Esophagus squamous epithelium (tissue), 5 donors: ENCODE measurements at places on chromosomes 11 and 22.

- DNase-seq, result no peak
These were observed 7.4 kb upstream of the CLMP start for GRCh38 chr11:123202155-123203151.

- no peak for DNase-seq
These were observed 216.9 kb downstream of the CADM1 start for GRCh38 chr11:115287266-115287665.

DNA sequence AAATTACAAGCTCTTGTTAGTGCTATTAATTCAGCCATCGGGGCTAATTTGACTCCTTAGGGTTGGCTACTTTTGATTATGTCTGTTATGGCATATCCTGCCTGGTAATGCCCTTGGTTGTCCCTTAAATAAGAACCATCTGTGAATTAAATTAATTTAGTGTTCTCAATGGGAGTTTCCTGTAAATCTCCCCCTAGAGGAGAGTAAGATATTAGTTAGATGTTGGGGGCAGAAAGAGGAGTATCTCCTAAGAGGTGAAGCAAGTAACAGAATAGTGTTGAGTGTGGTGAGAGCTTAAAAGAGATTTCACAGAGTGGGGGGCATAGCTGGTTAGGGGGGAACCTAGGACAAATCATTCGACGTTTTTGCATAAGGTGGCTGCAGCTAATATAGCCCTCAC lies 1126.9 kb downstream of the JRKL start:
- DNase-seq, result no peak

GRCh38 chr22:38777087-38777671 lies 16.8 kb downstream of the DNAL4 start:
- no peak for DNase-seq

DNA sequence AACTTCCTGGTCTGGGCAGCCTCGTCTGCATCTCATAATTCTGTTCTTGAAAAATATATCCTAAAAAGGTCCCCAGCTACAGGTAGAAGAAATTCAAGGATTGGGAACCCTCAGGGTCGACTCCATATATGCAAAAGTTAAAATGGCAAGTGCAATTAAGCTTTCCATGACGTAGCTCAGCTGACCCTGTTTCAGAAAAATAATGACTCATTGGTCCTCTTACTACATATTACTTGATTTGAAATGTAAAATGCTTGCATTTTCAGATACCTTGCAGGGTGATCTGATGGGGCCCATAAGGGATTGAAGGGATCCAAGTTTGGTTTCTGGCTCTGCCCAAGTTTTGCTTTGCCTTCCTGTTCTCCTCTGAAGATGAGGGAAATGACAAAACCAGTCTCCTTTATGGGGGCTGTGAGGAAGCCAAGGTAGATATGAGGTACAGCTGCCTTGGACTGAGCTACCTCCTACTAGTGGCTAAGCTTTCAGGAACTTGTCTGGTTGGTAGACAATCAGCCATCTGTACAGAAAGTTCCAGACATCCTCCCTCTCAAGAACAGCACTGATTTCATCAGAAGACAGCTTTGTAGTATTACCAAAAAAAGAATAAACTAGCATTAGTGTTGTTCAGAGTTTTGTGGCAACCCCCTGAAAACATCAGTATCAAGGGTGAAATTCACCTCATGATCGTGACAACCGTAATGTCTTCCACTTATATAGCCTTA lies 177.3 kb downstream of the DBX1 start:
- no peak for DNase-seq

DNA sequence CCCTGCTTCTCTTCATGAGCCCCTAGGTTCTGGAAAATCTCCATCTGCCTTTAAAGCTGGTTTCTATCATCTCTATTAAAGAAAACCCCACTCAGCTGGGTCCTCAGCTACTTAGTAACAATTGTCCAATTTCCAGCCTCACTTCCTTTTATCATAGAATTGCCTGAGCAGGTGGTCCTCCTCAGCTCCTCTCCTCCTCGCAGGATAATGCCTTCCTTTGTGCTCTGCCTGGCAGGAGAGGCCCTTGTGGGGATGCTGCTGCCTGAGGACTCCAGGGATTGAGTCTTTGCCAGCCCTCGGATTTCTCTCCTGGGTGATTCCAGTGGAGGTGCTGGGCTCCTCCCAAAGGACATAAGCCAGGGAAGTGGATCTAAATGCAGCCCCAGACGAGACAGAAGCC lies 448.3 kb downstream of the INSC start:
- DNase-seq, result no peak

GRCh38 chr11:92324890-92325289 lies 100.3 kb downstream of the FAT3 start:
- no peak for DNase-seq

DNA sequence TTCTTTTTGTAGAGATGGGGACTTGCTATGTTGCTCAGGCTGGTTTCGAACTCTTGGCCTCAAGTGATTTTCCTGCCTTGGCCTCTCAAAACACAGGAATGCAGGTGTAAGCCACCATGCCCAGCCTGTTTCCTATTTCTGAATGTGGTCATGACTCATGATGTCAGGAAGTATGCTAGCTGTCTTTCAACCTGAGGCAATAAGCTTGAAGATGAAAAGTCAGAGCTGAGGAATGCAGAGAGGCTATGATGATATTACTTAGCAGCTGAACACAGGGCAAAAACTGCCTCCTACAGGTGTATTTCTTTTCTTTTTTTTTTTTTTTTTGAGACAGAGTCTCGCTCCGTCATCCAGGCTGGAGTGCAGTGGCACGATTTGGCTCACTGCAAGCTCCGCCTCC lies 9.0 kb upstream of the NUCB2 start:
- no peak for DNase-seq

DNA sequence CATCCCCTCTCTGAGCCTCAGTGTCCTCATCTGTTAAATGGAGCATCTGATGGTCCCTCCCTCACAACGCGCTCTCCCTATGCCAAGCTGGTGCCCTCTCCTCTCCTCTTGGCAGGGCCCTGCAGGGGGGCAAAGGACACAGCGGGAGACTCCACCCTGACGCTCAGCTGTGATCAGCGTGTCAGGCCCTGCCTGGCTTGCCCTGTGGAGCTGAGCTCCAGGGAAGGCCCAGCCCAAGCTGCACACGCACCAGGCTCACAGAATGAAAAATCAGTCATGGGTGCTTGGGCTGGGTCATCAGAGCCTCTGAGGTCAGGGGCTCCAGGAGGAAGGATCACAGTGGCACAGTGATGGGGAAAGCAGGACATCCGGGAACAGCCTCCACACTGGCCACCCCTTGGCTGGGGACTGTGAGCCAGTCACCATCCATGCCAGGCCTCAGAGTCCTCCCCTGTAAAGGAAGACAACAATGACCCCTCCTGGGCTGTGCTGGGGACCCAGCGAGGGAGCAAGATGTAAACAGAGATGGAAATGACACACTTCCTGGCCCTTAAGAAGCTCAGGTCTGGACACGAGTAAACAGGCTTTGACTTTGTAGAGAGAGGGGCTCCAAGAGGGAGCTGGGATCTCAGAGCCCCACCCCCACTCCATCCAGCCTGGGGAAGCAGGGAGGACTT lies 36.6 kb downstream of the RPL3 start:
- DNase-seq, result no peak

- DNase-seq, result no peak
These were observed 95.5 kb downstream of the PGR start for GRCh38 chr11:101034076-101034475.

- DNase-seq, result no peak
These were observed 55.2 kb downstream of the PICALM start for GRCh38 chr11:86013713-86014112.

GRCh38 chr11:74185695-74186094 lies 14.6 kb downstream of the PPME1 start:
- no peak for DNase-seq

DNA sequence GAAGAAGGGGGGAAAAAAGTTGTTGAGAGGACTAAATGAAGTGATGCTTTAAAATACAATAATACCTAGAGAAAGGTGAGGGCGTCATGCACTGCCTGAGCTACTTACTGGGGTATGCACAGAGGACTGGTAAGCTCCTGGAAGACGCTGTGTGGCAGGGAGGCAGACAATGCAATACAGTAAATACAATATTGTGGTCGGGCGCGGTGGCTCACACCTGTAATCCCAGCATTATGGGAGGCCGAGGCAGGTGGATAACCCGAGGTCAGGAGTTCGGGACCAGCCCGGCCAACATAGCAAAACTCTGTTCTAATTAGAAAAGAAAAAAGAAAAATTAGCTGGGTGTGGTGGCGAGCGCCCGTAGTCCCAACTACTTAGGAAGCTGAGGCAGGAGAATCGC lies 683 bp upstream of the SYTL2 start:
- no peak for DNase-seq

DNA sequence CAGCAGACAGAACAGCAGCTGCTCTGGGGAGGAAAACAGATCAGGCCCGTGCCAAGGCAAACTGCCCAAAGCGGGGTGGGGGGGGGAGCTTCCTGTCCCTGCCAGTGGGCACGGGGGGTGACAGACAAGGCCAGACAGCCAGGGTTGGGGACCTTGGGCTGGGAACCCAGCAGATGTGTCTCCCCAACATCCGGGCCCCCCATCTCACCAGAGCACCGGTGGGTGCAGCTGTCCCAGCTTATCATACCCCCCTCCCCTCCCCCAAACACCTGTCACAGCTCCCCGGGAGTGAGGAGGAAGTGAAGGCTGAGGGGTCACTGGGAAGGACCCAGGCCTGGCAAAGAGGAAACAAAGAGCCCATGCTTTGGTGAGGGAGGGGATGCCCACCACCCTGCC lies 1.3 kb downstream of the PPP1R14B start:
- no peak for DNase-seq

DNA sequence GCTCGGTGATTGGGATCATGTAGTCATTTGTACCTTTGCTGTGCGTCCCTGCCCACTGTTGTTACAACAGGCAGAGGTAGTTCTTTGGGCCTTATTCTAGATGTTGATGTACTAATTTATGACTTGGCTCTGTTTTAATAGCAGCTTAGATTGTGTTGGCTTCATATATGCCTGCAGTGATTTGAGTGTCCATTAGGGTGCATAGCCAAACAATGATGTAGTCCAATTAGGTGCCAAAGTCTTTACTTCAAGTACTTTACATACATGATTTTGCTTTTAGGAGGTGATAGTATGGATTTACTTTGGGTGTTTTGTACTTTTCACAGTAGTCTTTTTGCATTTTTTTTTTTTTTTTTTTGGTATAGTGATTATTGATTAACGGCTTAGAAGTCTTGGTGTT lies 46.4 kb downstream of the PPP6R3 start:
- DNase-seq, result no peak

DNA sequence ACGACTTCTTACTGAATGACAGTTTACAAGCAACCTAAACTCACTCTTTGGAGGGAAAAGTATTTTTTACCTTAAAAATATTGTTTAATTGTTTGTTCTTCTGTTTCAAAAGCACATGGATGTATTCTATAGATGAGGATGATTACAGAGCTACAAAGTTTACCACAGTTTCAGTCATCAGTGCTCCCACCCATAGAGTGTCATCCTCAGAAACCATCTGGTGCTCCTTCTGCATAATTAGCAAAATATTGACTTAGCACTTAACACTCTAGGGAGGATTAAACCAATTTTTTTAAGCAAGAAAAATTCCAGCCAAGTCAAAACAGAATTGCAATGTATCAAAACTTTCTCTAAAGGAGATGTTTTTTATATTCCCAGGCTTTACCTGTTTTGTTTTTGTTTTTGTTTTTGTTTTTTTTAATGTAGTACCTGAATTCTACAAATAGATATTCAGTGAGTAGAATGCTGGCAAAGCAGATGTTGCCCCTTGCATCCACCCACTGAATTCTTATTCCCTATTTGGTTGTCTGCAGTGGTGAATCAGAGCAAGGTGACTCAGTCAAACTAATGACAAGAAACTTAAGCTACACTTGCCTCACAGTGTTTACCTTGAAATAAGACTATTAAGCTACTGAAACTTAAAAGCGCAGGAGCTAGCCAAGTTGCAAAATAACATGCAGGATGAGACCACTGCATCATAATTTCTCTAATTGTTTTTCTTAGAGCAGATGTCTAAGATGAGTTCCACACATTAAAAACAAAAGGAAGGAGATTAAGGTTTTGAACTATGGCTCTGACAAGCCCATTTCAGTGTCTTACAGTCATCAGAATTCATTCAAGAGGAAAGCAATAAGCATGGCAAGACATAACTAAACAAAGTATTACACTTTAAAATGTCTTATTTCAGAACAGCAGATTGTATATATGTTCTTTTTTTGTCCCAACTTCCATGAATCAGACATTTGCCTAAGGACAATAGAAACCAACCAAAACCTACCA lies 155.1 kb upstream of the SOX6 start:
- DNase-seq, result no peak

GRCh38 chr11:25710975-25711374 lies 621.0 kb upstream of the ANO3 start:
- DNase-seq, result no peak

- no peak for DNase-seq
These were observed 164.4 kb upstream of the ZBED5 start for GRCh38 chr11:11022125-11022730.

DNA sequence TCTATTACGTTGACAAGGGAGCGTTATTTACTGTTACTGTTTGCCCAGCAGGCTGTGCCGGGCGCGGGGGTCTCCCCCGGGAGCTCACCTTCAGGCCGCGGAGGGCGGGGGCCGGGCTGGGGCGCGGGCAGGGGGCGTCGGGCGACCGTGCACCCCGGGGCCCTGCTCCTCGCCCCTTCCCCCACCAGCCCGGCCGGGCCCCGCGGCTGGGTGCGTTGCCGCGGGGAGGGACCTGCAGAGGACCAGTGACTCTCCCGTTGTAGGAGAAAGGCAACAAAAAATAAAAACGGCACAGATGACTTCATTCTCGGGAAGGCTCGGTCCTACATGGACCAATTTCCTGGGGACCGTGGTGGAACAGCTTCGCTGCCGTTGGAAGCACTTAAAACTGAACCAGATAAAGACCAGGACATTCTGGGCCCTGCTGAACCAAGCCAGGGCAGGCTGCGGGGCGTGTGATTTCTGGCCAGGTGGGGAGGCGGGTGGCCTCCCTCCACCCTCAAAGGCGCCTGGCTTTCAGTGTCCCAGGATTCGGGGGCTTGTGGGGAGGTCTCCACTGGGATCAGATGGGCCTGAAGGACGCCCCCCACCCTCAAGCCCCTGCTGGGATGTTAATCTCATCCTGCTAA lies 57.4 kb downstream of the IGLL1 start:
- DNase-seq, result no peak

GRCh38 chr11:44066732-44067141 lies 667 bp downstream of the ACCS start:
- DNase-seq, result no peak

DNA sequence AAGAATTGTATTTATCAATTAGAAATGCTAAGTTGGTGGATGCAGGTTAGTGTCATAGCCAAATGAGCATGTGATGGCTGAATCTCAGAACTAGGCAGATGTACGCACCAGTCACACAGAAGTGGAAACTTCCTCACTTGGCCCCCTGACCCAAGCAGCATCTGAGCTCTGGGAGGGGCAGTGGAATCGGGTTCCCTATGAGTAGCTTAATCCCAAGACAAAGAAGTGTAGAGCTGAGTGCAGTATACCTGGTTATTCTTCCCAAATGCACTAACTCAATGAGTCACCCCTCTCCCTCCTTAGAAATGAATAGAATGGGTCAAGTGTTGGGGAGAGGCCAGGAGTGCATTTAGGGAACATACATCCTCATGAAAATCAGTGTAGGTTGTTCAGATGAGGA lies 224.6 kb downstream of the FAT3 start:
- no peak for DNase-seq
